Omental fat pad (tissue), 4 donors: ENCODE measurements at places on chromosomes 2 and 18. TPM values are rescaled to one million over a fixed set of nuclear protein-coding genes. Genes with fewer than 3 reads are reported as not detected.

ANO7 gene
- total RNA-seq, result 0.65 TPM

TUBB8B gene
- total RNA-seq, result not detected

DNA sequence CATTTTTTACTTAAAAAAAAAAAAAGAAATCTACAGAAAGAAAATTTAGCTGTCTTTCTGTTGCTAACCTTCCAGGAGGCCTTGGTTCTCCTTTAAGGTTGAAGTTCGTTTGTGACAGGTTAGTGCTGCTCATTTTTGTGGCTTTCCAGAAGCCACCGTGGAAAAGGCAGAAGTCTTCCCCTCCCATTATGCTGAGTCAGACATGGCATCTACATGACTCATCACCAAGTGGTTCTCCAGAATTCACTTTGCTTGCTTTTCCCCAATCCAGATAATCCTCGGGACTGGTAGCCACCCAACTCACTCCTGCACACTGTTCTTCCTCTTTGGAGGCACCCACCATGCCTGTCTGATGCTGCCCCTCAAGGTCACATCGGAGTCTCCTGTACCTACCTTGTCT lies 228.7 kb downstream of the PIK3C3 start:
- no peak for DNase-seq

DNA sequence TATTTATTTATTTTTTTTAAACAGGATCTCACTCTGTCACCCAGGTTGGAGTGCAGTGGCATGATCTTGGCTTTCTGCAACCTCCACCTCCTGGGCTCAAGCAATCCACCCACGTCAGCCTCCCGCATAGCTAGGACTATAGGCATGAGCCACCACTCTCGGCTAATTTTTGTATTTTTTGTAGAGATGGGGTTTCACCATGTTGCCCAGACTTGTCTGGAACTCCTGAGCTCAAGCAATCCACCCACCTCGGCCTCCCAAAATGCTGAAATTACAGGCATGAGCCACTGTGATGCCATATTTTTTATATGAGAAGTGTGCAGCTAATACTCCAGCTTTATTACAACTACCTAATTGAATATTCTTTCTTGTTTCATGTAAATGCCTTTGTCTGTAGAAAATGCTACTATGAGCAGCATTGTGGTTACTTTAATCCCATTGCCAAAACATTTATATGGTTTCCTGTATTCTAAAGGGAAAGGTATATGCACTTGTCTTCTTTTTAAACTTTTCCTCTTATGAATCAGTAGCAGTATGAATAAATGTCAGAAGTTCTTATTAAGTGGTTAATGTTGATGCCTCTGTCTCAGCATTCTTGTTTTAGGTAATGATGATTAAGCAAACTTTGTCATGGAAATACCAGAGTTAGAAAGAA lies 9.5 kb upstream of the BCL2L11 start:
- no peak for DNase-seq

DNA sequence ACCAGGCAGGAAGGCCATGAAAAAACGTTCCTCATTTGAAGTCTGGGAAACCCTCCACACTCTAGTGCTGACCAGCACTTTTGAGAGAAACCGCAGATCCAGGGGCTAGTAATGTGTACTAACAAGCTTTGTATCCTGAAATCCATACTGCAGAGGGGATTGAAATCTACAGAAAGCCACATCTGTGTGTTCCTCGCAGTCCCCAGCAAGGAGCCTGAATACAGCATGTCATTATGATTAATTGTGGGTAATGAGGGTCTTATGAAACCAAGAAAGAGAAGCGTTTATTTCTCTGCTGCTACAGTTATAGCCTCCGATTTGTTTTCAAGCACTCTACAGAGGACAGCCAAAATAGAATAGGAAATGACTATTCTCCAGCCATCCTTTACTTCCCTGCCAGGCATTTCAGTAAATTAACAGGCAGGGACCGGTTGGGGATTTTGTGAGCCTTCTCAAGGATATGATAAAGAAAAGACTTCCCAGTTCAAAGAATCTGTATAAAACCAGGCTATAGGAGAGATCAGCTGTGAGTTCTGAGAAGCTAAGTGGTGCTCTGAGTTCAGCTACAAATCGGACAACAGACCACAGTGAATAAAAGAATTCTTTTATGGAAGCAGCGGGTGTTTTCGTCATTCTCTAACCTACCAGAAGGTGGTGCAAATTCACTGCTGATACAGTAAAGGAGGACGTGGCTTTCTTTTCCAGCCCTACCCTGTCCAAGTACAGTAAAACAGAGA lies 133.4 kb downstream of the INSIG2 start:
- no peak for DNase-seq
